BJ (cell line): ENCODE measurements at places on chromosomes 2 and 18.

- peak; percentile 20 for DNase-seq
Measured at GRCh38 chr18:24600076-24600654, 139.7 kb downstream of the HRH4 start.

- DNase-seq: no peak
Measured at GRCh38 chr2:1804351-1804771, 60.0 kb upstream of the PXDN start.

DNA sequence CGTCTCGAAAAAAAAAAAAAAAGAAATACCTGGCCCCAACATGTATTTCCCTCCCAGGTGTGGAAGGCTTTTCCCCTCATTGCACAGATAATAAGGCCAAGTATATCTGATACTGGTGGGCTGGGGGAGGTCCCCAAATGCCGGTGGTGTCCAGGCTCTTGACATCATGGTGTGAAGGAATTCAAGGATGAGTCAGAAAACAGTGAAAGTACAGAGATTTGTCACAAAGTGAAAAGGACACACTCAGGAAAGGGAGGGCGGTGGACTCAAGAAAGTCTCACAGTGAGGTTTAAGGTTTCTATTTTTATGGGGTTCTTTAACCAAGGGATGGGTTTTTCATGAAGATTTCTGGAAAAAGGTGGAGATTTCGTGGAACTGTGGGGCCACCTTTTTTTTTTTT is 37.8 kb upstream of the FZD5 start:
- DNase-seq: no peak

DNA sequence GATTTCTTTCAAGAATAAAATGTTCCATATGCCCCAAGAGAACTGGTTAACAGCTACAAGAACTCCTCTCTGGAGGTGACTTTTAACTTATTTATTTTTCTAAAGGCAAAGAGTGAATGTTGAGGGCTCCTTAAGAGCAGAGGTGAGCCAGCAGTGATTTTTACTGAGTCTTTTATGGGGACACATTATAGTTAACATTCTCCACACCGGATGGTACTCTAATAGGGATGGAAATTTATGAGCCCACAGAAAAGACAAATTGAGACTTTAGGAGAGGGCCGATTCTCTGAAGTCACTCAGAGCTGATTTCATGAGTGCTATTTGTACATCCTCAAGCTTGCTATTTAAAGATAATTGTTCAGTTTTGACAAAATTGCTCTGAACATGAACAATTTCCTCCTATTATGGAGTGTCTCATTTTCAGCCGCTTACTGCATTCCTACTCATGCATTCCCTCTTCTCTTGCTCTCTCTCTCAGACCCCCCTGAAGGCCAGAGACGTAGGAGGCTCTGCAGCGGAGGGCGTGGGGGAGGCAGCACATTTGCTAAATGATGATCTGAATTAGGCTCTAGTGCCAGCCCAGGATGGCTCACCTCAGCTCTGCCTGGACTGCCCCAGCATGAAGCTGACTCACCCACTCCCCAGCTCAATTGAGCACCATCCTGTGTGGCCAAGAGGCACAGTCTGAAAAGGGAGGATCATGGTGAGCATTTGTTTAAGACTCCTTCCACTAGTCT is 5.9 kb upstream of the RPL37A start:
- peak; percentile 49 for DNase-seq

DNA sequence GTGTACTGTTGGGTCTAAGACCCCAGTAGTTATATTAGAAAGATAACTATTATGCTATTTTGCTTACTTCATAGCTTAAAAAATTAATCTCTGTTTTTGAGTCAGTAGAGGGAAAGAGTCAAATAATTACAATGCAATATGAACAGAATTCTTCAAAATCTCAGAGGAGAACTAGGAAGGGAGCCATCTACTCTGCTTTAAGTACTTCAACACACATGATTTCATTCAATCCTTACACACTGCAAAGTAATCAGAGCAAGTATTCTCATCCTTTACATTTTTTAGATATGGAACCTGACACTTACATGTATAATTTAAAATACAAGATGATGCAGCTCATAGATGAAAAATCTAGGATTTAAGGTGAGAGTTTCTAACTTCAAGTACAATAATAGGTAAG is 27.7 kb downstream of the COL5A2 start:
- no peak for DNase-seq

DNA sequence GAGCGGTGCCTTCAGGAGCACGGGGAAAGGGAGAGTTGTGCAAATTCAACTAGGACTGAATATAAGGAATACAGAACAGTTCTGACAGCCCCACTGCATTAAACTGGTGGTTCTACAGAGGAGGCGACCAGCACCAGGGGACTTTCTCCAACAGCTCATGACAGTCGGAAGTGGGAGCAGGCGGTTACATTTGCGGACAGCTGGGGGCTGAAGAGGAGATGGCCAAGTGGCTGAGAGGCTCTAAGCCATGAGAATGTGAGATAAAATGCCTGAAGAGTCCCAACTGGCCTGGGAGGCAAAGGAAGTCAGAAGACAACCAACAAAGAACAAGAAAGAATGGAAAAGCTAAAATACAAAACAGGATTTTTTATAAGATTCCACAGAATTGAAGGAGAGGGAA is 141.3 kb downstream of the L3MBTL4 start:
- DNase-seq: no peak

DNA sequence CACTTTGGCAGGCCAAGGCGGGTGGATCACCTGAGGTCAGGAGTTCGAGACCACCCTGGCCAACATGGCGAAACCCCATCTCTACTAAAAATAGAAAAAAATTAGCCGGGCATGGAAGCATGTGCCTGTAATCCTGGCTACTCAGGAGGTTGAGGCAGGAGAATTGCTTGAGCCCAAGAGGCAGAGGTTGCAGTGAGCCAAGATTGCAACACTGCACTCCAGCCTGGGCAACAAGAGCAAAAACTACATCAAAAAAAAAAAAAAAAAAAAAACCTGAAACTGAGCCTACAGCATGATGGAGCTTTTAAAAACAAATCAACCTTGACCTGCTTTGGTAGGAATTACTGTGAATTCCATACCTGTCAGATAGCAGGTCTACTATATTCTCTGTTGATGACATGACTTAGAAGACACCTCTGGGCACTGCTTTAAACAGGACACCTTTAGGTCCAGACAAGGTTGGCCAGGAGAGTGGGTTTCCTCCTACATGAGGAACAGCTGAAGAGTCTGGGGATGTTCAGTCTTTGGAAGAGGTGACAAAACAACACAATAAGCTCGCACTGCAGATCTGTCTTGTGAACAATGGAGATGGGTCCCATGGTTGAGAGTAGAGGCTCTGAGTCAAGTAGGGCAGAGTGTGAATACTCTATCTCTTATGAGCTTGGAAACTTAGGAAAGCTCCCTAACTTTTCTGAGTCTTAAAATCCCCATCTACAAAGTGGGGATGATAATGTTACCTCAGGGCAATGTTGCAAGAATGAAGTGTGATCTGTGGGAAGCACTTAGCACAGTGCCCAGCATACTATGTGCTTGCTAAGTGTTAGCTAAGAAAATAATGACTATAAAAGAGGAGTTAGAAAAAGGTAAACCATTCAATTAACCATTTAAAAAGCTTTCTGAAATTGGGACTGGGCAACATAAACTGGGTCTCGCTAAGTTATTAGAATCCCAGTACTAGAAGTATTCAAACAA is 25.2 kb downstream of the TMEM163 start:
- DNase-seq: no peak

- no peak for DNase-seq
Measured at GRCh38 chr2:47783486-47784351, 774 bp downstream of the MSH6 start.

GRCh38 chr2:160269803-160270570 is 69.9 kb upstream of the ITGB6 start:
- peak; percentile 74 for DNase-seq

DNA sequence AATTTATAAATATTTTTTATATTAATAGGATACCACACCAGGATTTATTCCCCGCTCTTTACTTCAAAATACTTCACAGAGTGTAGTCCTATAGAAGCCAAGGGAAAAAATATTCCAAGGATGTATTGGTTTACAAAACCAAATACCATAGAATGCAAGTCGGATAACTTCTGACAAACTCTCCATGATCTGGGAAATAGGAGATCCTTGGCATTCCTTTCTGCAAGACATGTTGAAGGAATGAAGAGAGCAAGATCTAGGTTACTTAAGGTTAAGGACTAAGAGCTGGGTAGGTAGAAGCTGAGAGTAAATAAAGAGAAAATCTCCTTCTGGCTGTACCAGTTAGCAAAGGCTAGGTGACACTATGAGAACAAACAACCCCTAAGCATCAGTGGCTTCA is 141.2 kb downstream of the LRATD1 start:
- DNase-seq: no peak

- no peak for DNase-seq
Measured at GRCh38 chr18:7066965-7067555, 50.5 kb downstream of the LAMA1 start.

GRCh38 chr2:158530829-158531228 is 74.1 kb downstream of the PKP4 start:
- DNase-seq: no peak

DNA sequence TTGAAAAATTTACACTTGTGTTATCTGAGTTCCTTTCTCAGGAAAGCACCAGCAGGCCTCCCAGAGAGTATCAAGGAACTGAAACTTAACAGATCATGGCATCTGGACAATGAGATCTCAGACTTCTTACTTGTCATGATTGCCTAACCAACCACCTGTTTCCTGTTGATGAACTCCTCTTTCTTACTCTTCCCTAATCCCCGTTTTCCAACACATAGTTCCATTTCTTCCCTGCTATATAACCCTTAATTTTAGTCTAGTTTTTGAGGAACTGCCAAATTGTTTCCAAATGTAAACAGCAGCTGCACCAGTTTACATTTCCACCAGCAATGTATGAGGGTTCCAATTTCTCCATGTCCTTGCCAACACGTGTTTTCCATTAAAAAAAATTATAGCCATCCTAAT is 6.1 kb upstream of the FAM171B start:
- DNase-seq: no peak

GRCh38 chr2:8600456-8600855 is 81.4 kb upstream of the ID2 start:
- DNase-seq: no peak

- DNase-seq: no peak
Measured at GRCh38 chr18:31176531-31176930, 13.9 kb upstream of the DSC1 start.

GRCh38 chr18:49212819-49213218 is 247.6 kb downstream of the DYM start:
- DNase-seq: peak; percentile 67

DNA sequence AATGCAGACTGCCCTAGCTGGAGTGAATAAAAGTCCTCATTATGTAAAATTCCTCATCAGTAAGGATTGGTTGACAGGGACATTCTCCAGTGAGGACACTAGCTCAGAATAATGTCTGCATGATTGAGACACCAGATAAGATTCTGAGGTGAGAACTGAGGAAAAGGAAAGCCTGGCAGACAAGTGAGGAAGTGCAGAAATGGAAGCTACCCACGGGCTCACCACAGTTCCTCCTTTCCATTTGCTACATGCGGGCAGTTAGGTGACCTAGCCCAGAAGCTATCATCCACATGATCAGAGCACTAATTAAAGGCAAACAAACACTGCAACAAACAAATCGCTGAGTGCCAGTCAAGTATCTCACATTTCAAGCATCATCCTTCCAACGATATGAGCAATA is 27.7 kb downstream of the NETO1 start:
- no peak for DNase-seq

DNA sequence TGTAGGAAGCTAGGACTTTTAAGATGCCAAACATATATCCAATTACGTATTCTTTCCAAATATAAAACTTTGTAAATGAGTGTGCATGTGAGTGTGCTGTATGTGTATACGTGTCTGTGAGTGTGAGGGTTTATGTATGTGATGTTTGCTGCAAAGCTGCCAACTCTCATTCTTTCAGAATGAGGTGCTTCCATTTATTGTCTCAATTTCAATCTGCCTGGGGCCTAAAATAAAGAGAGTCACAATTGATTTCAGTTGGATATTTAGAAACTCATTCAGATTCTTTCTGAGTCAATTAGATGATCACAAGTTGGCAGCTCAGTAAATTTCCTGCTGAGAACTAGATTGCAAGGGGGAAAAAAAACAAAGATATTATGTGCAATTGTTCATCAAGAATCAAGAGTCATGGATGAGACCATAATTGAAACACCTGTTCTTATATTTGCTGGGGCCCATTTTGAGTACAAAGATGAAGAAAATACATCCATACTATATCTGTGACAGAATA is 621.2 kb upstream of the ACVR2A start:
- DNase-seq: no peak

GRCh38 chr18:74116633-74117554 is 30.7 kb downstream of the FBXO15 start:
- no peak for DNase-seq

GRCh38 chr2:215435280-215435869 is 493 bp downstream of the FN1 start:
- no peak for DNase-seq

DNA sequence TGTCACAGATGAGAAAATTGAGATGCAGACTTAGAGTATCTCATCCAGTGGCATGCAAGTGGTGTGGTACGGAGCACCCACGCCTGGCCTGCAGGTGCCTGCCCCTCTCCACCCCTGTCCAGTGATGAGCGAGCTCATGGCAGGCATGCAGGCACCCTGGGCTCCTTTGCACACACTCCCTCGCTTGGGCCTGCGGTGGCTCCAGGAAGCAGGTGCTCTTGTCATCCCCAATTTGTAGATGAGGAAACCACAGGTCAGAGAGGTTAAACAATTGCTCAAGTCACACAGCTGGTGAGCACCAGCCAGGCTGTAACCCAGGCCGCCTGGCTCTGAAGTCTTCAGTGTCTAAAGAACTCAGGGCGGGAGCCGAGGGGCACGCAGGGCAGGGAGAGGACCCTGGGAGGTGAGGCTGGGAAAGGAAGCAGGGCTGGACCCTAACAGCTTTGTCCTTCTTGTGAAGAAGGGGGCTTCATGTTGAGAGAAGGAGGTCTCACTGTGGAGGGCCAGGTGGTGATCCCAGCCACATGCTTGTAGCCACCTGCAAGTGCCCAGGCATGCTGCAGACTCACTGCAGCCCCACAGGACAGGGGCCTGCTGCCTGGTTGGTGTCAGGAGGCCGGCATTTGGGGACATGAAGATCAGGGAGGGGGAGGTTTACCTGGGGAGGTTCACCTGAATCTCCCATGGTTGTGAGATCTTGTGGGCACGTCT is 166.2 kb downstream of the SH3RF3 start:
- DNase-seq: no peak

DNA sequence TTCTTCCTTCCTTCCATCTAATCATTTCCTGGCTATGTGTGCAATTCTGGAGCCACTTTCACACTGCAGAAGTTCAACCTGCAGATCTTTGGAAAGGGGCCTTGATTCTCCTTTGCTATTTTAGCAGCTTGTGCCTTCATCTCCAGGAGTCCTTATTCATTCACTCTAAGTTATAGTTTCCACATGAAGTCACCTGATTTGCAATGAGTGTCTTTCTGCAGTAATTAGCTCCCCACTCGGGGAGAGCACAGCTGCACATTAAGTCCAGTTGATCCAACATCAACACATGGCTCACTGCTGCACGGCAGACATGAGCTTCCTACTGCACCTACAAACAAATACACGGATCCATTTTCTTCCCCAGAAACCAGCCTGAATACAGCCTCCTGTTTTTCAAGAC is 323.1 kb upstream of the TNP1 start:
- DNase-seq: no peak
